ENCODE measurements at places on chromosomes 12 and 14. TPM values are rescaled to one million over a fixed set of nuclear protein-coding genes. Genes with fewer than 3 reads are reported as not detected.

GRCh38 chr14:54804538-54805041 lies 98.0 kb downstream of the GCH1 start:
- peak; percentile 52 for DNase-seq

DNA sequence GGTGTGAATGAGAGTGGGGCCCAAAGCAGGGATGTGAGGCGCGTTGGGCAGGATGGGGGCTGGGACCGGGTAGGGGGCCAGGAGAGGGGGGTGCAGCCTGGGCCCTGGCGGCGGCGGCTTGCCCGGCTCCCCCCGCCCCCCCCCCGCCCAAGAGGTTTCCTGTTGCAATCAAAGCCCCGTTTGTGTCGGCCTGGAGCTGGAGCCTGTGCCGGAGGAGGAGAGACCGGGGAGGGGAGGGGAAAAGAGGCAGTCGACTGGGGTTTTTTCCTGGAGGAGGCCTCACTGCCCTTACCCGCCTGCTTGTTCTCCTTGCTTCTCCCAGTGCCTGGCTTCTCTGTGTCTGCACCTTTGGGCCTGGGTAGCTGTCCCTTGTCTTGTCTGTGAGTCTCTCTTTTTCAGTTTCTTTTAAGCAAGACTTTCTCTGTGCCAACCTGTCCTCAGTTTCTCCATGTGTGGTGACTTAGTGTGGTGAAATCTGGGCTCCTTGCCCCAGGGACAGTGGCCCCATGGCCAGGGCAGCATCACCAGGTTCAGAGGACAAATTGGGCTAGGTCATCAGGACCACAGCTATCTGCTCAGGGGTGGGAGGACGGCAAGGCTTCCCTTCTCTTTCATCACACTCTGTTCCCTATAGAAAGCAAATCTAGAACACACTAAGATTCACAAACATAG lies 8.5 kb downstream of the RARG start:
- peak; percentile 54 for DNase-seq

GRCh38 chr12:88253371-88253978 lies 111.4 kb downstream of the TMTC3 start:
- DNase-seq: no peak

The SIX6 gene
- total RNA-seq: not detected

The MYF5 gene
- not detected for total RNA-seq

The PLA2G1B gene
- 67.3 TPM for total RNA-seq

The SLCO1A2 gene
- 2.7 TPM for total RNA-seq
